SJSA1 (cell line): ENCODE measurements at places on chromosomes 3 and 15.

GRCh38 chr3:139933766-139934165 lies 1.2 kb upstream of the CLSTN2 start:
- H3K27ac ChIP-seq, result no peak overlapping the region
- H3K36me3 ChIP-seq, result no peaks in the 10 kb centered on the region
- DNase-seq, result no peak
- peaks cover 13% of the 10 kb centered on the region for H3K4me1 ChIP-seq
- no peak overlapping the region for H3K4me3 ChIP-seq

- no peaks in the 10 kb centered on the region for H3K36me3 ChIP-seq
- H3K4me3 ChIP-seq, result no peak overlapping the region
- no peak overlapping the region for H3K27ac ChIP-seq
- DNase-seq, result no peak
- H3K27me3 ChIP-seq, result no peaks in the 10 kb centered on the region
Measured at GRCh38 chr3:161314836-161315395, 56.4 kb downstream of the SPTSSB start.

DNA sequence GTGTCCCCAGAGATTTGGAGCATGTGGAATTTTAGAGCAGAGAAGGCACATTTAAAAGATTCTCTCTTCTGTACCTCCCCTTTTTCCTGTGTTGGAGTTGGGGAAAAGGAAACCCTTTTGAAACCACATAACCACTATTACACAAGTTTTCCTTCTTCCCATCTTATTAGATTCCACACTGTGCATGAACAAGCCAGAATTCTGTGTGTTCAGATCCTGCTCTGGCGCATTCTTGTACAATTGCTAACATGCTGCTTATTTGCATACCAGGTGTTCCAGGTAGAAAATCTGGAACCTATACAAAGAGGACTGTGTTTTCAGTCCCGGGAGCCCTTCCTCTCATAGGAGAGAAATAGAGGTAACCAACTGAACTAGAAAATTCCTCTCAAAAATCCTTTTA lies 2.6 kb upstream of the CIB2 start:
- no peak overlapping the region for H3K4me3 ChIP-seq
- peaks cover 21% of the 10 kb centered on the region for H3K4me1 ChIP-seq
- H3K36me3 ChIP-seq, result peaks cover 3% of the 10 kb centered on the region
- no peak overlapping the region for H3K27ac ChIP-seq
- H3K27me3 ChIP-seq, result no peaks in the 10 kb centered on the region

- H3K27me3 ChIP-seq, result peaks cover 15% of the 10 kb centered on the region; the same call in 1 of the 2 replicates
- H3K4me1 ChIP-seq, result no peaks in the 10 kb centered on the region
- H3K36me3 ChIP-seq, result no peaks in the 10 kb centered on the region
- no peak for DNase-seq
- no peak overlapping the region for H3K27ac ChIP-seq
Measured at GRCh38 chr15:31776039-31776438, 254.3 kb upstream of the CHRNA7 start.

GRCh38 chr15:83449937-83450506 lies 2.9 kb downstream of the SH3GL3 start:
- DNase-seq, result no peak
- H3K36me3 ChIP-seq, result no peaks in the 10 kb centered on the region
- H3K4me1 ChIP-seq, result peaks cover 11% of the 10 kb centered on the region
- 0 out of 2 replicates have a peak, but pooled peaks cover 7% of the 10 kb centered on the region for H3K27me3 ChIP-seq
- no peak overlapping the region for H3K4me3 ChIP-seq
- no peak overlapping the region for H3K27ac ChIP-seq

- H3K27me3 ChIP-seq, result no peaks in the 10 kb centered on the region
- H3K36me3 ChIP-seq, result no peaks in the 10 kb centered on the region
- H3K4me1 ChIP-seq, result peaks cover 12% of the 10 kb centered on the region
Measured at GRCh38 chr3:40980467-40980866, 218.8 kb upstream of the CTNNB1 start.

- 0 out of 2 replicates have a peak, but pooled peaks cover 4% of the 10 kb centered on the region for H3K27me3 ChIP-seq
- H3K4me3 ChIP-seq, result no peak overlapping the region
- no peak for DNase-seq
- H3K4me1 ChIP-seq, result peaks cover 5% of the 10 kb centered on the region
- no peak overlapping the region for H3K27ac ChIP-seq
- H3K36me3 ChIP-seq, result no peaks in the 10 kb centered on the region
Measured at GRCh38 chr3:13348661-13349396, 71.3 kb downstream of the NUP210 start.

- H3K4me3 ChIP-seq, result no peak overlapping the region
- no peaks in the 10 kb centered on the region for H3K4me1 ChIP-seq
- no peaks in the 10 kb centered on the region for H3K27me3 ChIP-seq
Measured at GRCh38 chr15:78906316-78906620, 33.6 kb downstream of the MORF4L1 start.

DNA sequence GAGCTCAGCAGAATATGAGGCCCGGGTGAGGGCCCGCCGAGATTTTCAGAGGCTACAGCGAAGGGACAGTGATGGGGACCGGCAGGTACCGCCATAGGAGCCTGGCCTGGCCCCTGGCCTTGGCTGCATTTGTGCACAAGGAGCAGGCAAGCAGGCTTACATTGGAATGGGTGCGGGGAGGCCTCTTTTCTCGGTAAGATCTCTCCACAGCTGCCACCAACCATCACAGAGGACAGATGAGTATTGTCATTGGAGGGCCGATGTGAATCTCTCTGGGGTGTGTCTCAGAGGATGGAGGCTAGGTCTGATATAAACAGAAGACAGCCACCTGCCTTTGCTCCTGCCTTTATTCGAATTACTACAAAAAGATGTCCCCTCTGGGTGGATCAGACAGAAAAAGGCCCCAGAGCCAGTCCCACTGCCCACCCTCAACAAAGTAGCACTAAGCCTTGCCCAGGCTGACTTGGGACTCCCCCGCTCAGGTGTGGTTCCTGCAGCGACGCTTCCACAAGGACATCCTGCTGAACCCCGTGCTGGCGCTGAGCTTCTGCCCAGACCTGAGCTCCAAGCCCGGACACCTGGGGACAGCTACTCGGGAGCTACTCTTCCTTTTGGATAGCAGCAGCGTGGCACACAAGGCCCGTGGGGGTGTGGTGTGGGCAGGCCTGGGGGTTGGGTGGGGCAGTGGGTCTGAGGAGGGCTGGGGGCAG lies 5.4 kb downstream of the VWA5B2 start:
- no peaks in the 10 kb centered on the region for H3K36me3 ChIP-seq
- H3K27ac ChIP-seq, result no peak overlapping the region
- no peak overlapping the region for H3K4me3 ChIP-seq
- DNase-seq, result no peak

- H3K36me3 ChIP-seq, result no peaks in the 10 kb centered on the region
- H3K4me1 ChIP-seq, result peaks cover 16% of the 10 kb centered on the region
- no peak for DNase-seq
- H3K4me3 ChIP-seq, result no peak overlapping the region
- no peak overlapping the region for H3K27ac ChIP-seq
- H3K27me3 ChIP-seq, result no peaks in the 10 kb centered on the region
Measured at GRCh38 chr15:74466570-74466969, 5.6 kb upstream of the UBL7 start.
